ENCODE measurements at places on chromosomes 16 and 17.
A peak's percentile ranks its signal among the peaks of the same experiment; 100 is the strongest.

- H3K4me1 ChIP-seq: peaks cover 3% of the 10 kb centered on the region
- H3K27ac ChIP-seq: no peak overlapping the region
- no peak for DNase-seq
- no peaks in the 10 kb centered on the region for H3K36me3 ChIP-seq
- no peaks in the 10 kb centered on the region for H3K27me3 ChIP-seq
These were observed 101.6 kb downstream of the PRKCA start for GRCh38 chr17:66403846-66404556.

DNA sequence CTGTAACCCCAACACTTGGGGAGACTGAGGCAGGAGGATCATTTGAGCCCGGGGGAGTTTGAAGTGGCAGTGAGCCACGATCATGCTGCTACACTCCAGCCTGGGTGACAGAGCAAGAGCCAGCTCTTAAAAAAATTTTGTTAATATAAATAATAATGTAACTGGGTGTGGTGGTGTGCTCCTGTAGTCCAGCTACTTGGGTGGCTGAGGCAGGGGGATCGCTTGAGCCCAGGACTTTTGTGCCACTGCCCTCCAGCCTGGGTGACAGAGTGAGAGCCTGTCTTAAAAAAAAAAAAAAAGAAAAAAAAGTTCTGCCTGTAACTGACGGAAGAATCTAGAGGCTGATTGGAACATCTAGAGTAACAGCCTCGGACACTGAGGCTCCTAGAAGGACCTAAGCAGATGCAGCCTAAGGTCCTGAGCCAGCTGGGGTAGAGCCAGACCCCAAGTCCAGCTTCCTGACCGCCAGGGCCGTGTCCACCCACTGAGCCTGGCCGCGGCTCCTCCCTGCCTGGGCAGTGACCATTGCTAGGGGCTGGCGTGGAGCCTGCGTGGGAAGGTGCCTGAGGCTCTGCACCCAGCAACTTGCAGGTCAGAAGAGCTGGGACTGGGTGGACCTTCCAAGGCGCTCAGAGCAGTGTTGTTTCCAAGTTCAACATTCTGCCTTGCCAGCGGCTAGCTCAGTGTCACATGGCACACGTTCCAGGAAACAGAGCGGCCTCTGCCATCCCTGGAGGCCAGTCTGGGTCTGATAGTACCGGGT lies 209.4 kb upstream of the CIBAR2 start:
- no peaks in the 10 kb centered on the region for H3K36me3 ChIP-seq
- peak overlapping the region; percentile 44 for H3K27ac ChIP-seq
- H3K4me1 ChIP-seq: peaks cover 24% of the 10 kb centered on the region

- H3K4me3 ChIP-seq: no peak overlapping the region
These were observed 114.0 kb downstream of the C16orf95 start for GRCh38 chr16:87203060-87203656.

DNA sequence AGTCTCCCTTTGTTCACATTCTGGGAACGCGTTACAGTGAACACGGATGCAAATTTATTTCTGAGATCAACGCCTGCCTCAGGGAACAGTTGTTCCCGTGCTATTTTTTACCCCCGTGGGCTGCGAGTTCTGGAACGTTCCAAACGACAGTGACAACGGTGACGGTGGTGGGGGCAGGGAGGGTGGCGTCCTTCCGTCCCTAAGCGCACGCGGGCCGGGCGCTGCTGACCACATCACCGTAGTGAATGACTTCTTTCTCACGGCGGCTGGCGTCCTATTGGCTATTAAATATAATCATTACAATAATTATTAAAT lies 45.1 kb upstream of the SSTR5 start:
- no peak overlapping the region for H3K4me3 ChIP-seq
- no peak overlapping the region for H3K27ac ChIP-seq
- DNase-seq: no peak

- H3K36me3 ChIP-seq: peaks cover 6% of the 10 kb centered on the region
- H3K4me3 ChIP-seq: no peak overlapping the region
- no peak for DNase-seq
These were observed 56.0 kb downstream of the CEP112 start for GRCh38 chr17:66135896-66136295.

- H3K27ac ChIP-seq: no peak overlapping the region
- no peaks in the 10 kb centered on the region for H3K27me3 ChIP-seq
- no peaks in the 10 kb centered on the region for H3K36me3 ChIP-seq
- DNase-seq: no peak
- H3K4me3 ChIP-seq: no peak overlapping the region
These were observed 79.6 kb downstream of the STH start for GRCh38 chr17:46078675-46079074.

DNA sequence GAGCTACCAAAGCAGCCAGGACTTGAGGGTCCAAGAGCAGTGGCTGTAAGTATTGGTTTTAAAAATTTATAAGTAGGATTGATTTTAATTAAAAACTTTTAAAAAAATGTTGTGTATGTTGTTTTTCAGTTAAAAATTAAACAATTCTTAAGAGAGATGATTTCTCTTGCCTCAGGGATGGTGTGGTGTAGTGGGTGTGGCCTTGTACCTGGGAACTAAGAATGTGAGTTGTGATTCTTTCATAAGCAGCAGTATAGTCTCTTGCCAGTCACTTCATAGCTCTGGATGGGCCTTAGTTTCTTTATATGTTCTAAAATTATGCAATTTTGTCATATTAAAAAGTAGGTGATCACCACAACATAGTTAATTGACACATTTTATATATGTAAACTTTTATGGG lies 99.5 kb downstream of the FTO start:
- no peaks in the 10 kb centered on the region for H3K36me3 ChIP-seq
- no peaks in the 10 kb centered on the region for H3K27me3 ChIP-seq
- H3K4me3 ChIP-seq: no peak overlapping the region
- no peak for DNase-seq
- H3K4me1 ChIP-seq: no peaks in the 10 kb centered on the region

All from left lung (tissue), 14 donors.